ENCODE measurements at places on chromosomes 7 and 10.

- DNase-seq, result peak; percentile 16
These were observed 45.6 kb upstream of the FGL2 start for GRCh38 chr7:77245015-77245755.

DNA sequence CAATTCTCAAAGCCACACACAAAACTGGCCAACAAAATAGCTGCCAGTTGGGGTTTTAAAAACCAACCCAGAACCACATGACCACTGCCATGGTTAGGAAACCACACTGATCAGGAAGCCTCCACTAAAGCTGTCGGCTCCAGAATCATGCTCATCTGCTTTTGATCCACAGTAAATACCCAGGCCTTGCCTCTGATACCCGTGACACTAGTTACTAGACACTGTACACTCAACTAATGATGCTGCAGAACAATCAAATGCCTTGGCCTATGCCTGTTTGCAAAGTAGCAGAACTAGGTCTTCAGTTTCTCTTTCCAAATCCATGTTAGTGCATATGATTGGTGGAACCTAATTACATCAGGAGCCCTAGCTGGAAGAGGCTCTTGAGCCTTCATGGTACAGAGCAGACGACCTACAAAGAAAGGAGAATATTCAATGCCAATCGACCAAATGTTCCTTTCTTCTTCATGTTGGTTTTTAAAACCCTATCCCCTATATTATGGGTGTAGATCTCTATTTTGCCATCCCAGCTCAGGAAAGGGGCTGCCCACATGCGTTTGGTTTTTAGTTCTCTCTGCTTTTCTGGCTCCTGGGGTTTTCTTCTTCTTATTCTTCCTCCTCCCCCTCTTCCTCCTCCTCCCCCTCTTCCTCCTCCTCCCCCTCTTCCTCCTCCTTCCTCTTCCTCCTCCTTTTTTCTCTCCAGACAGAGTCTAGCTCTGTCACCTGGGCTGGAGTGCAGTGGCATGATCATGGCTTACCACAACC is 76.6 kb downstream of the CNNM2 start:
- peak; percentile 21 for DNase-seq

GRCh38 chr10:73253225-73253555 is 746 bp upstream of the MRPS16 start:
- DNase-seq, result peak; percentile 30

DNA sequence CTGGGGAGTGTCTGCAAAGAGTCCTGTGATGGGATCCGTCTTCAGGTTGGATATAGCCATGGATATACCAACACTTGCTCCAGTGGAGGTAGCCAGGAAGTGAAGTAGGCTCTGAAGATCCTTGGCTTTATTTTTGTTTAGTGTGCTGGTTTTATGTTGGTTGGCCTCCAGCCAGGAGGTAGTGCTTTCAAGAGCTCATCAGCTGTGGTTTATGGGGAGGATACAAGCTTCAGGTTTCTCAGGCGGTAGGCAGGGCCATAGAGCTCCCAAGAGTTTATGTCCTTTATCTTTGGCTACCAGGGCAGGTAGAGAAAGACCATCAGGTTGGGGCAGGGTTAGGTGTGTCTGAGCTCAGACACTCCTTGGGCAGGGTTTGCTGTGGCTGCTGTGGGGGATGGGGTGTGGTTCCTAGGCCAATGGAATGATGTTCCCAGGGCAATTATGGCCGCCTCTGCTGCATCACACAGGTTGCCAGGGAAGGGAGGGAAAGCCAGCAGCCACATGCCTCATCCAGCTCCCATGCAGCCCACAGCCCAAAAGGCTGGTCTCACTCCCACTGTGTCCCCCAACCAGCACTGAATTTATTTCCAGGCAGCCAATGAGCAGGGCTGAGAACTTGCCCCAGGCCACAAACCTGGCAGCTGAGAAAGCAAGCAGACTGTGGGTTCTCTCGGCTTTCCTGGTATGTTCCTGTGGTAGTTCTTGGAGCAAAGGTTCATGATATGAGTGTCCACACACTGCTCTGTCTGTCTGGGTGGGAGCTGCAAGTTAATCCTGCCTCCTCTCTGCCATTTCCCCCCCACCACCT is 67.0 kb upstream of the PRLHR start:
- no peak for DNase-seq

DNA sequence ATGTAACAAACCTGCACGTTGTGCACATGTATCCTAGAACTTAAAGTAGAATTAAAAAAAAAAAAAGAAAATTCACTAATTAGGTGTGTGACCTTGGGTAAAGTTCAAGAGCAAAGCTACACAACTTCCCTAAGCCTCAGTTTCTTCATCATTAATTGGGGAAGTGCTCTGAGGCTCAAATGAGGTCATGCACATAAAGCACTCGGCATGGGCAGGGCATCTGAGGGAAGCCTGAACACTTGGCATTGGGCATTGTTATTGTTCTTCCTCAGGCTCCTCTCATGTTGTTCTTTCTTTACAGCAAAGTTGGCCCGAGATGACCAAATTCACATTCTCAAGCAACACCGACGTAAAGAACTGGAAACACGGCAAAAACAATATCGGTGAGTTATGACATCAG is 21.5 kb downstream of the ALOX5 start:
- DNase-seq, result no peak

DNA sequence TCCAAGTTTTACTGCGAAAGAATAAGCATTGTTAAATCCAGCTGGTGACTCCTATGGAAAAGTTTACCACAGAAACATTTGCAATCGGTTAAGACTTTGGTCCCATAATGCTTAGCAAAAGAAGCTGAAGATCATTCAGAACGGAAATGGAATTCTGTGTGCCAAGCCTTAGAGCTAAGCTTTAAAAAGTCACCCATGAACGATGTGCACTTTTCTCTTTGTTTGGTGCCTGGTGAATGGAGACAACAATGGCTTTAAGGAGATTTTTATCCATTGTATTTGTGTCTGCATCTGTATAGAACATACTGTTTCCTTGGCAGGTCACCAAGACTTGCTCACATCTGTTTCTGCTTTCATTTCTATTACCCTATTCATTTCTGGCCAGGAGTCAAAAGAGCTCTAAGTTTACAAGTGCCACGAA is 26.3 kb upstream of the COL1A2 start:
- DNase-seq, result no peak

DNA sequence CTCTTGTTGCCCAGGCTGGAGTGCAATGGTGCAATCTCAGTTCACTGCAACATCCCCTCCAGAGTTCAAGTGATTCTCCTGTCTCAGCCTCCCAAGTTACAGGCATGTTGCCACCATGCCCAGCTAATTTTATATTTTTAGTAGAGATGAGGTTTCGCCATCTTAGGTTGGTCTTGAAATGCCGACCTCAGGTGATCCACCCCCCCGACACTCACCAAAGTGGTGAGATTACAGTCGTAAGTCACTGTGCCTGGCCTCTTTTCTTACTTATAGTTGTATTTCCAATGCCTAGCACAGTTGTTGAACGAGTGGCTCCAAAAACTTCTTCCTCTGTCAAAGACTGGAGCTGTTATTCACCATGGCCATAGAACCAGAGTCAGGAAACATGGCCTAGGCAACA is 6.7 kb downstream of the RNF216 start:
- DNase-seq, result no peak

DNA sequence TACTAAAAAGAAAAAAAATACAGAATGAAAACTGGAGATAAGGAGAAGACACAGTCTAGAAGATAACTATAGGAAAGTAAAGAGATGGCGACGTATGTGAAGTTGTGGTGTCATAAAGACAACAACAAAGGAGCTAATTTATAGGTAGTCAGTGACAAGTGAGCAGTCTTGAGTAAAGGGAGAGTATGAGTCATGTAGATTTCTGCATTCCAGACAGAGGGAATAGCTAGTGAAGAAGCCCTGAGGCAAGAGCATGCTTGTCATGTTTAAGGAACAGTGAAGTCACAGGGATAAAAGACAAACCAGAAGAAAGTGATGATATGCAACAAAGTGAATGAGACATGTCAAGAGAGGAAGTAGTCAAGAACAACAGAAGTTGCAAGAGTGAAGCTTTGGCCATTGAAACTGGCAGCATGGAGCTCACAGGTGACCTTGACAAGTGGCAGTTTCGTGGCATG is 2.3 kb upstream of the MIOS start:
- DNase-seq, result peak; percentile 22

- DNase-seq, result no peak
These were observed 809.6 kb upstream of the LRRN3 start for GRCh38 chr7:110281362-110281761.

DNA sequence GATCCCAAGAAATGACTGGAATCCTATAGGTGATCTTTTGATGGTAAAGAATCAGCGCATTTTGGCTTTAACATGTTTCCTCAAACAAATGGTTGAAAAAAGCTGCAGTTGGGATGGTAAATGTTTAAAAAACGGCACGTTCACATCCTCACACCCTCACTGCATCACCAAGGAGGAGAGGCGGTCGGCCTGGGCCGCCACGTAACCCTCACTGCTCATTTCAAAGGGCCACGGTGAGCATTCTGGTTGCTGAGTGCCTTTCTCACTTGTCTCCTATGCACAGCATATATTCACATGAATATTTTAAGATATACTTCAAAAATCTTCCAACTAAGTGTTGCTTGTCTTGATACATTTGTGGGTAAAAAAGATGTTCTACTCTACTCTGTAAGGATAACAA is 233.2 kb downstream of the DNAJB6 start:
- DNase-seq, result no peak

- no peak for DNase-seq
These were observed 349.1 kb upstream of the PODXL start for GRCh38 chr7:131905471-131905973.

GRCh38 chr10:51244309-51244708 is 170.0 kb downstream of the PRKG1 start:
- DNase-seq, result no peak

- no peak for DNase-seq
These were observed 5.7 kb downstream of the AQP1 start for GRCh38 chr7:30917216-30917893.

- no peak for DNase-seq
These were observed 72.9 kb upstream of the CAV2 start for GRCh38 chr7:116426428-116427156.

DNA sequence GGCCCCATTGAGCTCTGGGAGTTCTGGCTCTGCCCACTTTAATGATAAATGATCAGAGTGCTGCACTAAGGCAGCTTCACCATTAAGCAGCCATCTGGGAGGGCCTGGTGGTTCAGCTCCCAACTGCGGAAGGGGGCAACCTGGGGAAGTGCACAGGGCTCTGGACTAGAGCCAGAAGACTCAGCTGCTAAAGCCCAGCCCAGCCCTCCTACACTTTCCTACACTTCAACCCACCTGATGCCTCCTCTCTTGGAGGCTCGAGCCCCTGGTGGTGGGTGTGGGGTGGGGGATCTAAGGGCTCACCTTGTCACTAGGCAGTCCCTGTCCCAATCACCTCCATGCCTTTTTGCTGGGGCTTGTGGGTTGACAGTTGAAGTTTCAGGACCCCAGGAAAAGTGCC is 60.6 kb upstream of the ANTXRL start:
- no peak for DNase-seq

- DNase-seq, result no peak
These were observed 128.7 kb upstream of the CXCL12 start for GRCh38 chr10:44513591-44513990.

DNA sequence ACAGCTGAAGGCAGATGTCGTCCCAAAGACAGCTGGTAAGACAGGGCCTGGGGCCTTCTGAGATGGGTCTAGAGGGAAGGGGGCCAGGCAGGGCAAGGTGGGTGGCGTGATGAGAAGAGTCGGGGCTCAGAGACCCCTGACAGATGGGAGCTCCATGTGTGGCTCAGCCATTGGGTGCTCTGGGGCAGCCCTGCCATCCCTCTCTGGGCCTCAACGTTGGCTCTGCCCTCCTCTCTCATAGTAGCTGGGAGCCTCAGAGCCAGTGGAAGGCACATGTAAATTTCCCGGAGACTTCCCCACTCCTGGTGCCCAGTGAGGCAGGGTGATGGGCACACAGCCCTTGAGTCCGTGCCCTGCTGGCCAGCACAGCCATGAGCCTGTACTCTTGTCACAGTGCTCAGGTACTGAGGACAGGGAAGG is 1.8 kb downstream of the PPIF start:
- DNase-seq, result no peak

DNA sequence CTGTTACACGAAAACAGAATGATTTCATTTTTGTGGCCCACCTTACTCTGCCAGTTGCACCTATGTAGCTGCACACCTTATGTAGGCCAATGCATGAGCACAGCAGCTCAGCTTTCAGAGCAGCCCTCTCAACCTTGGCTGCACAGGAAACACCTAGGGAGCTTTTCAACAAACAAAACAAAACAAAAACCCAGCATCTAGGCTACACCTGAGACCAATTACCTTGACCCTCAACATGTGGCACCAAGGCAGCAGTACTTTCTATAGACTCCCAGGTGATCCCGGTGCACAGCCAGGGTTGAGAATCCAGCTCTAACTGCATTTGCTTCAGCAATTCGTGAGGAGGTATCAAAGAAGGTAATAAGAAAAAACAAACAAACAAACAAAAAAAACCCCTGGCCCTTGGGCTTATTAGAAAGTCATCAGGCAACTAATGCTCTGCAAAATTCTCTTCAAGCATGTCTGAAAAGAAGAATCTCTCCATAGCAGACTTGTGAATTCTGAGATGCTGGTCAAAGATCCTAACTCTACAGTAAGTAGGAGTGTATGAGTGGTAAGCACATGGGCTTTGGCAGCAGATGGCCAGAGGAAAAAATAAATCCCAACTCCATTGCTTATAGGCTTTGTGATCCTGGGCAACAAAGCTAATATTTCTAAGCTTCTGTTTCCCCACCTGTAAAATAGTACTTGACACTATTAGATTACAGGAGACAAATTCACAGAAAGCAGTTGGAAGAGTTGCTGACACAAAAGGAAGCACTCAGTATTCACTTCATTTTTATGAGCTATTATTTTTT is 113.4 kb upstream of the NOBOX start:
- DNase-seq, result no peak

GRCh38 chr7:86391813-86392212 is 251.9 kb upstream of the GRM3 start:
- no peak for DNase-seq

GRCh38 chr7:159035571-159036073 is 109.0 kb downstream of the VIPR2 start:
- DNase-seq, result no peak

DNA sequence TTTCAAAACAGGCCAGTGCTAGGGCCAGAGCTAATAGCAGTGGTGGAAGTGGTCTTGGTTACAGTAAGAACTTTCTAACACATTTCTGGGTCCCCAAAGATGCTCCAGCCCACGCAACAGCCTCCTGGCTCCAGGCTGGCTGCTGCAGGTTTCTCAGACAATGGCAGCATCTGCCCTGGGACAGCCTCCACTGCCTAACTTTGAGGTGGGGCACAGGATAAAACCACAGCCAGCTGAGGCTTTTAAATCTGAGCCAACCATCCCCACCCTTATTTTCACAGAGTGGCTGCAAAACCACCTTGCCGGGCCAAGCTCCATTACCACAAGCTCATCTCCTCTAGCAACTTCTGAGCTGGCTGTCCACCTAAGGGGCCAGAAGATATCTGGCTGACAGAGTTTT is 84.8 kb downstream of the FAM53B start:
- DNase-seq, result no peak

- peak; percentile 13 for DNase-seq
These were observed 251.4 kb upstream of the HABP2 start for GRCh38 chr10:113301342-113301984.
